Left renal cortex interstitium (tissue), 4 donors: ENCODE measurements at places on chromosomes 3 and 15. TPM values are rescaled to one million over a fixed set of nuclear protein-coding genes. Genes with fewer than 3 reads are reported as not detected.

LSMEM2 gene
- 0.63 TPM for polyA plus RNA-seq

- DNase-seq: no peak
Measured at GRCh38 chr3:47377186-47377585, 3.6 kb upstream of the PTPN23 start.

CPN2 gene
- polyA plus RNA-seq: 0.85 TPM

SLC24A5 gene
- polyA plus RNA-seq: 0.54 TPM

- no peak for DNase-seq
Measured at GRCh38 chr15:91522605-91523332, 330.7 kb upstream of the SLCO3A1 start.

DNA sequence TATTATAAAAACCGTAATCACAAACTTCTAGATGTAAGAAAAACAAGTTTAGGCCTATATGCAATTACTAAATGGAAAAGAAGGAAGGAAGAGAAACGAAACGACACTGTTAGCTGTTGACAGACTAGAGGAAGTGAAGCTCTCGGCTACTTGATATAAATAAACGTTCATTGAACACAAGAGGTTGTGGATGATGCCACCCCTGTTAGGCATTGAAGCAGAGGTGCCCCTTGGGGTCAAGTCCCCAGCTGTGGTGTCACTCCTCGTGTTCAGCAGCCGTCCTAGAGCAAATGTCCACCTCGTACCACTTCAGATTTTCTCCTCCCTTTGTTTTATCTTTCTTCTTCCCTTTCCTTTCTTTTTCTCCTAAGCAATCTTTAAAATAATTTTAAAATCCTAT is 146.5 kb upstream of the UBE2E1 start:
- DNase-seq: no peak

- DNase-seq: no peak
Measured at GRCh38 chr3:79653266-79653830, 114.5 kb downstream of the ROBO1 start.

PLCD1 gene
- polyA plus RNA-seq: 21.8 TPM

CRYBG3 gene
- 19.3 TPM for polyA plus RNA-seq

- no peak for DNase-seq
Measured at GRCh38 chr3:98259707-98260106, 4.3 kb upstream of the OR5H6 start.
